ENCODE measurements at places on chromosomes 11 and 22. TPM values are rescaled to one million over a fixed set of nuclear protein-coding genes. Genes with fewer than 3 reads are reported as not detected.

The MIAT gene
- polyA plus RNA-seq, result 1.4 TPM

- no peak for DNase-seq
These were observed 17.5 kb downstream of the NUCB2 start for GRCh38 chr11:17294033-17294432.

The PLEKHA7 gene
- 54.4 TPM for polyA plus RNA-seq

- no peak for DNase-seq
These were observed 85.1 kb downstream of the BARX2 start for GRCh38 chr11:129460714-129461113.

- no peak for DNase-seq
These were observed 30.8 kb downstream of the GNB1L start for GRCh38 chr22:19823902-19824211.

- DNase-seq, result no peak
These were observed 32.8 kb downstream of the ARHGAP20 start for GRCh38 chr11:110679323-110679975.

DNA sequence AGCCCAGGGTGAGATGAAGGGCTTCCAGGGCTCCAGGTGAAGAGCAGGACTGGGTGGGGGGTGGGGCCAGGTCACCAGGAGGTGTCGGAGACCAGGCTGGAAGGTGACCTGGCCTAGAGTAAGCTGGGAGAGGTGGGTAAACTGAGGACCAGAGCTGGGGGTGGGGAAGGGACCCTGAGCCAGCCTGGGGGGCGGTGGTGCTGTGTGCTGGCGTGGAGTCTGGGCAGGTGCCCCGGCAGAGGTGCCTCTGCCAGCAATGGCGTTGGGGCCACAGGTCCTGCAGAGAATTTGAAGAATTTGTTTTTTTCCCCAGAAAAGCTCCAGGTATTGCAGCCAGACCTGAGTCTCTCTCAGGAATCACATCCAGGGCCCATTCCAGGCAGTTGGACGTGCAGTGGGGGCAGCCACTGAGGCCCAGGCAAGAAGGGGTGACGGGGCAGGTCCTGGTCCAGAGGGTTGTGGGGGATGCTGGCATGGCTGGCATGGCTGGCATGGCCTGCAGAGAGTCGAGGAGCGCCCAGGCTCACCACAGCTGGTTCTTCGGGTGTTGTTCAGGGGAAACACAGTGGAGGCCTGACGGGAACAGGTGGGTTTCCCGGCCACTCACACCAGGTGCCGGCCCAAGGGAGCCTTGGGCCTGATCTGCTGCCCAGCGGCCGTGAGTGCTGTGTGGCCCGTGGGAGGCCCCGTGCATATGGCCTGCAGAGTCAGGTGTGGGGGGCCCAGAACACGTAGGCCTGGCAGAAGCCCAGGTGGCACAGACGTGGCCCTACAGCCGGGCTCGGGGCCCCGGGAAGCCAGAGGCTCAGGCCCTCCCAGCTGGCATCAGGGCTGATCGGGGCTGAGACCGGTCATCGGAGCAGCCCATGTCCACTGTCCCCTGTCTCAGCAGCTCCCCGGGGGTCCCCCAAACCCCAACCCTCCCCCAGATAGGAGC, 6.4 kb upstream of the MUC6 start:
- DNase-seq, result no peak

The IGSF22 gene
- polyA plus RNA-seq, result 1.5 TPM

DNA sequence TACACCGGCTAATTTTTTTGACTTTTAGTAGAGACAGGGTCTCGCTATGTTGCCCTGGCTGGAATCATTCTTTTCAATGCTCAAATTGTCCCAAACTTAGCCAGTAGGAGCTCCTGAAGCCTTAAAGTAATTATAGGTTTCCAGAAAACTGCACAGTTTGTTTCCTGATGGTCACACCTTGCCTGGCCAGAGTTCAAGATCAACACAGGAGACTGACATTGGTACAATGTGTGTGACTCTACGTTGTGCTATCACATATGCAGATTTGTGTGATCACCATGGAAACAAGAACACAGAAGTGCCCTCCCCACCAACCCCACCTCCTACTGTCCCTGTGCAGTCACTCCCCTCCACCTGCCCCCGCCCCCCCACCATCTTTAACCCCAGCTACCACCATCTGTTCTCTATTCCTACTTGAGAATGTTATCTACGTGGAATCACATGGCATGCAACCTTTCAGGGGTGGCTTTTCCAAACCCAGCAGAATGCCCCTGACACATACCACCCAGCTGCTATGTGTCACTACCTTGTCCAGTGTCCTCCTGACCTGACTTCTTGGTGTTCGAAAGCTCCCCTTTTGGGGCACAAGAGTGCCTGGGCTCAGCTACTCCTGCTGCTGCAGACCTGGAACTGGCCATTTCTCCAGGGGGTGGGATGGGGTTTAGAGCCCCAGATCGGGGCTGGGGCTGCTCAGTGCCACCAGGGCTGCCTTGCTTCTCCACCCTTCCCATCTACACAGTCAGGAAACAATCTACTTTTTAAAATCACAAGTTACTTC, 6.1 kb upstream of the NAP1L4 start:
- DNase-seq, result no peak

DNA sequence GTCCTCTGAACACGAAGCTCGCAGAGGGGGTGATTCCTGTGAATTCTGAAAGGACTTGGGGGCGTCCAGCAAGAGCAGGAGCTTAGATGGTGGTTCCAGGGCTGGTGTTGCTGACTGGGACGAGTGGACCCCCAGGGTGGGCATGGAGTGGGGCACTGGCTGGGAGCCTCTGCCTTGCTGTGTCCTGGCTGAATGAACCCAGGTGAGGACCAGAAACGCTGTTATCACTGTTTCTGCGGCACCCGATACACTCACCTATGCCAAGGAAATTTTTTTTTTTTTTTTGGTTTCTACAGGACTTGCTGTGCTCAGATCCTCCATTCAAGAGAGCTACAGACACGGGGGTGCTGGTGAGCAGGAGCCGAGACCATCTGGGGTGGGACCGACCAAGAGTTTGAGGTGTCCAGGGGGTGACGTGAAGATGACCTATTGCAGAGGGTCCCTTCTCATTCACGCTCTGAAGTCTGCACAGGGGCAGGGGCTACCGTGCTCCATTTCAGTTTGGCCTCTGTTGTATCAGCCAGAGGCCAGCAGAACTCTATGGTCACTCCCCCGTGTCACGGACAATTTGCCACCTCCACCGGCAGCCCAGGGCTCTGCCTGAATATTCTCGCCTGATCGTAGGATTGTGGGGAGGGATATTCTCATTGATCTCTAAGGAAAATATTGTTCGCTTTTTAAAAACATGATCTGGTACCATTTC, 3.6 kb downstream of the SMIM38 start:
- no peak for DNase-seq

- DNase-seq, result peak; percentile 61
These were observed at the start of gene SGSM1 for GRCh38 chr22:24805790-24806662. SGSM1 (plus strand) TSS chr22:24806211; CDS start chr22:24806326, 115 bp downstream.

GRCh38 chr11:7637447-7638157, 35.7 kb downstream of the CYB5R2 start:
- DNase-seq, result no peak

The CHRDL2 gene
- 0.52 TPM for polyA plus RNA-seq

DNA sequence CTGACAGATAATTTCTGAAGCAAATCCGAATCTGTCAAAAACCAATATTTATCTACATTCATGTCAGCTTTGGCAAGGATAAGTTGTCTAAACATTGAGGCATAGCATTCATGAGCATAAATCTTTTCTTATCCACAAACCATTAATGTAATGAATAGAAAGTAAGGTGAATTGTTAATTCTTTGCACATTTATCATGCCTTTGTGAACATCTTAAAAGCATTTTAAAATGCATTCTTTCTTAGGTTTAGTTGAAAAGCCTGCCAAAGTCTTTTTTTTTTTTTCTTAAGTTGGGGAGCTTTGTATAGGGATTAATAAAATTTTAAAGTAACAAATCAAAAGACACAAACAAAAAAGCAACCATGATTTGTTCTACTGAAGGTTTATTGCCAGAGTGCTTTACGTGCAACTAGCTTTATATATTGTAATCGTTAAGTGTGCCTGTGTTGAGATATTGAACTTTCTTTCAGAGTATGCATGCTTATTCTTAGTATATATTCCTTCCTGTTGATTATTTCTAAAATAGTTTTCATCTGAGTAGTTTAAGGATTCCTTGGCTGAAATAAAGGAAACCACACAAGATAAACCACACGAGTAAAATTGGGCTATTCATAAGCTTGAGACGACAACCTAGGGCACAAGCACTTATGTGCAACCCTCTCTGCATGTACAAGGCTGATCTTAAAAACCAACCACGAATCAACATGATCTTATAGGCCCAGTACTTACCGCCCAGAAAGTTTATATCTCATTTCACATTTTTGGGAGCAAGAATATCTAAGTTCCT, 1110.9 kb upstream of the CNTN5 start:
- peak; percentile 38 for DNase-seq

The IL17RA gene
- polyA plus RNA-seq, result 6.3 TPM

DNA sequence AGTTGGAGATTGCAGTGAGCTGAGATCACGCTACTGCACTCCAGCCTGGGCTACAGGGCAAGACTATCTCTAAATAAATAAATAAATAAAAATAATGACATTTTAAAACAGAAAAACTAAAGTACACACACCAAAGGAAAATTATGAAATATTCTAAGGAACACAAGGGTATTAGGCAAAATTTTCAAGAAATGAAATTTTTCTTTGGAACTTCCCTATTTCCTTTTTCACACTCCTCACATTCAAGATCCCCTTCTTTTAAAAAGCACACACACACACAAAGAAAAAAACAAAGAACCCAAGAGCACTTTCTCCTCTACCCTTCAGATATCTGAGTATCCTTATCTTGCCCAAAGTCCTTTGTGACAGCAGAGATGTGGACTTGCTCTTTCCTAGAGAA, 92.8 kb downstream of the CCDC73 start:
- no peak for DNase-seq

DNA sequence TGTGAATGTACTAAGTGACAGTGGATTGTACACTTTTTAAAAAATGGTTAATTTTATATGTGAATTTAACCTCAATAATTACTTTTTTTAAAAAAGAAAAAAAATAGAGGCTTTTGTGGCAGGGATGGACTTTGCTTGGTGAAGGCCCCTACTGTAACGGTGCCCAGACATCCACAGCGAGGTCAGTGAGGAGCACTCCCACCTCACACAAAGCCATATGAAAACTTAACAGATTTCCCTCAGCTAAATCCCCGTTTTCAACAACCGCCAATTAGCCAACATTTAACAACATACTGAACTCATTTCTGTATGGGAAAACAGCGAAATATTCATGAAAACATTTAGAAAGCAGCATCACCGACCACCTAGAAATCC, 642 bp upstream of the C11orf58 start:
- DNase-seq, result no peak

- no peak for DNase-seq
These were observed 2.6 kb upstream of the SART1 start for GRCh38 chr11:65958774-65959420.

GRCh38 chr11:64366751-64367150, 7.8 kb downstream of the RPS6KA4 start:
- no peak for DNase-seq

The NF2 gene
- 29.1 TPM for polyA plus RNA-seq

DNA sequence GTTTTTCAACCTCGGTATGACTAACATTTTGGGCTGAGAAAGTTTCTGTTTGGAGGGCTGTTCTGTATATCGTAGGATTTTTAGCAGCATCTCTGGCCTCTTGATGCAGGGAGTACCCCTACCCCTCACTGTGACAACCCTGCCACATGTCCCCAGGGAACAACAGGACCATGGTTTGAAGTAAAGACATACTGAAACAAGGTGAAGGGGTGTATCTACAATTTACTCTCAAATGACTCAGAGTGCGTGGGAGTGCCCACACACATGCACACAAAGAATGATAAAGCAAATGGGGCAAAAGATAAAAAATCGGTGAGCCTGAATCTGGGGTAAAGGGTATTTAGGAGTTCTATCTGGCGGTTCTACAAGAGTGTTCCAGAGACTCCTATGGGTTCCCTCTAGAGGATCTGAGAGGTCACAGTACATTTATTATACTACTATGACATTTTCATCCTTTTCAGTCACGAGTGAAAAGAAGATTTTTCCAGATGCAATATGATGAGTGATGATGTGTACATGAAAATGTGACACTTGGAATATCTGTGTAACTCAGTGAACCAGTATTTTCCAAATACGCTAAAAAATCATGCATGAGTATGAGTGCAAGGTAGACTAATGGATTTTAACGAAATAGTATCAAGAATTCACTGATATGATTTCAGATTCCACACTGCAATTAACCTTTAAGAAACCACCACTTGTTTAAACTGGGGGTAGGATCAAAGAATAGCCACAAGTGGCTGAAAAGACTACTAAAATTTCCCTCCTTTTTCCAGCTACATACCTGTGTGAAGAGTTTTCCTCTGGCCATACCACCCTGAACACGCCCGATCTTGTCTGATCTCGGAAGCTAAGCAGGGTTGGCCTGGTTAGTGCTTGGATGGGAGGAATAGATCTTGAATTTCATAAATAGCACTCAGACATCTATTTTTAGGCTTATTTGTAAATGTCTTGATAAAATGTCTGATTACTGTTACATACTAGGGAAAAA, 56.3 kb upstream of the YPEL1 start:
- DNase-seq, result no peak

- peak; percentile 29 for DNase-seq
These were observed 31.3 kb downstream of the TRAF6 start for GRCh38 chr11:36478700-36479329.

The GPHA2 gene
- 3.1 TPM for polyA plus RNA-seq

The PHOX2A gene
- not detected for polyA plus RNA-seq

DNA sequence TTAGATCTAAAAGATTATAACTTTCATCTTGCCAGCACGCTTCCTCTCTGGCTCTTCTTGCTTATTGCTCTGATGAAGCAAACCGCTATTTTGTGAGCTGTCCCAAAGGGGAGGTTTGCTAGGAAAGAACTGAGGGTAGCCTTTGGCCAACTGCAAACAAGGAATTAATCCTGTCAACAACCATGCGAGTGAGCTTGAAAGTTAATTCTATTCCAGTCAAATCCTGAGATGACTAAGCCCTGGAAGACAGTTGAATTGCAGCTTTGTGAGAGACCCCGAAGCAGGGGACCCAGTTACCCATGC, 10.3 kb upstream of the RNF141 start:
- DNase-seq, result no peak

GRCh38 chr11:66938582-66939135, 19.5 kb downstream of the PC start:
- DNase-seq, result no peak

- no peak for DNase-seq
These were observed 27.4 kb downstream of the RCN1 start for GRCh38 chr11:32118025-32118974.

DNA sequence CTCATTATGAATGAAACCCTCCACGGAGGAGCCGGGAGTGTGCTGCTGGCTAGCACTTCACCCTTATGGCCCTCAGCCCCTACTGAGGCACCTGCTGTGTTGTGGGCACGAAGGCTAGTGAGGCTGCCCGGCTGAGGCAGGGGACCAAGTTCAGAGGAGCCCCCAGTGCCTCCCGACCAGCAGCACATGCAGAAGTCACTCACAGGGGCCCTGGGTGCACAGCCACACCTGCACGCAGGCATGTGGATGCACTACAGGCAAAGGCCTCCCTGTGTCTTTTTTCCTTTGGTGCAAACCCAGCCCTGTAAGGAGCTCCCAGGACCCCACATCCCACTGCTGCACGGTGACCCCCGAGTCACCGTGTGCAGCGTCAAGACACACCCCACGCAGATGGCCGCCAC, 261.5 kb downstream of the BRD1 start:
- no peak for DNase-seq

- DNase-seq, result no peak
These were observed 72.2 kb downstream of the LARGE2 start for GRCh38 chr11:45994371-45995341.

The PGA5 gene
- polyA plus RNA-seq, result 0.11 TPM

The RHOD gene
- 5.6 TPM for polyA plus RNA-seq

- DNase-seq, result no peak
These were observed 257.1 kb upstream of the CADM1 start for GRCh38 chr11:115761348-115761747.

The USP2 gene
- 15.9 TPM for polyA plus RNA-seq

All from left renal pelvis (tissue), 4 donors.